ENCODE measurements at places on chromosomes 4 and X.

DNA sequence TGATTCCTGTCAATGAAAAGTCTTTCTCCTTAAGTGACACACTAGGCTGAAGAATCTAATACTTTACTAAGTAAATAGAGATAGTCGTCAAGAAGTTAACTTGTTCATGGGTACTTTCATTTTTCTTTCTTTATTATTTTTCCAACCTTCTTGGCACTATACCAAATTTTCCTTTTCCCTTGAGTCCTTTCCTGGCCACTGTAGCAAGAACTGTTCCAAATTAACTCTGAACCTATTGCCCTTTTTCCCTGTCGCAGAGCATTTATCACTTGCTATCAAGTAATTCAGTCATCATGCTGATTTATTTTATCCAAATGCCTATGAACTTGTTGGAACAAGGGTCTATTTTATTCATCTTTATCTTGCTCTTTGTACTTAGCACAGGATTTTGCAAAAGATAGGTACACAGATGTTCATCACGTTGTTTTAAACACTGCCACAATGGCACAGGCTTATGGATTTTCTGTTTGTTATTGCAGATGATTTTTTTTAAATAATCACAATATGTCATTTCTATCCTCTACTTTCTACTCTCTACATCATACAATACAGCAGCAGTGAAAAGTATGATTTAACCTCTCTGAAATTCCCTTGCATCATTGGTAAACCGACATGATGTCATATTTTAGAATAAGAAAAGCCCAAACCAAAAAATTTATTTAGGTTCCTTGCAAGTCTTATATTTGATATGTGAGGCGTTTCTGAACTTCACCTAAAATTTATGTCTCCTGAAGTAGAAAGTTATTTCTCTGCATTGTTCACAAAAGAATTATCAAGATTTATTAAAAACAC, 2352.3 kb downstream of the PCDH7 start:
- no peak for DNase-seq

- DNase-seq, result no peak
Observed at GRCh38 chrX:40249582-40249981, 151.8 kb upstream of the BCOR start.

GRCh38 chr4:177016541-177017141, 223.9 kb upstream of the VEGFC start:
- DNase-seq, result no peak

DNA sequence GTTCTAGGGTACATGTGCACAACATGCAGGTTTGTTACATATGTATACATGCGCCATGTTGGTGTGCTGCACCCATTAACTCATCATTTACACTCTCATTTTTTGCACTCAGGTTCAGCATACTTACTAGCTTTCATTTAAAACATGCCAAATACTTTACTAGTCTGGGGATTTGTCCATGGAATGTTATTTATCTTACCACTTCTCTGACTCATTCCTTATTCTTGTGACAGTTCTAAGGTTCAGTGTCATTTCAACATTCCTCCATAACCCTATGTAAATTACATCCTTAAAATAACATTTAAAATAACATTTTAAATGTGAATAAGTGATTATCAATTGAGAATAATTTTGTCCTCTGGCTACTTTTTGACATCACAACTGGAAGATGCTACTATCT, 19.5 kb upstream of the SYTL5 start:
- no peak for DNase-seq

DNA sequence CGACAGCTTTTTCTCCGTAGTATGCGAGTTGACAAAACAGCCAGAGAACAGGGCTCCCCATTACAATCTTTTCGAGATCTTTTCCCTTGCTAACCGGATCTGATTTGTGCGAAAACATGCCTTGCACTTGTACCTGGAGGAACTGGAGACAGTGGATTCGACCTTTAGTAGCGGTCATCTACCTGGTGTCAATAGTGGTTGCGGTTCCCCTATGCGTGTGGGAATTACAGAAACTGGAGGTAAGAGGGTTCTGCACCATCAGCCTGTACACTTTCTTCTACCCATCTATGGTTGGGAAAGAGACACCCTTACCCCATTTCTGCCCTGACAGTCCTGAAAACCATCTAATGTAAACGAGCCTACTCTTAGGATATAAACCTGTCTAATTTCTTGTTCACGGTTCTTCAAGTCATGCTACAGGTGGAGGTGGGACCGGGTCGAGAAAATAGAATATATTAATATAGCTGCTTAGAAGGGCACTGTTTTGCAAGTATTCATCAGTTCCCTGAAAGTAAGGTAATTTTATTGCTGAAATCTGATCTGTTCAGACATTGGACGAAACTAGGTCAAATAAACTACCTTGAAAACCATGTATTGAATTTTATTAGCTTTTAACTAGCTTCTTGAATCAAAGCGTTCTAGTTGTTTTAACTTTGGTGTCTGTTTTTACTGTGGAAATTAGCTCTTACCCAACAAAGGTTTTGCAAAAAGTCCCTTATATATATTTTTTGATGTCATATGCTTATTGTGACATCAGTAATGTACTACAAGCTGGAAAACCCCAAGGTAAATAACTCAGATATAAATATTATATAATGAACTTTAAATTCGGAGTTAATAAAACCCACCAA, 869 bp downstream of the TMEM184C start:
- no peak for DNase-seq

GRCh38 chrX:34918091-34918736, 24.4 kb upstream of the FAM47B start:
- DNase-seq, result no peak

- no peak for DNase-seq
Observed at GRCh38 chrX:97564496-97564895, 680.8 kb downstream of the RPA4 start.

GRCh38 chr4:119300101-119300978, 21.6 kb downstream of the FABP2 start:
- DNase-seq, result peak; percentile 93

DNA sequence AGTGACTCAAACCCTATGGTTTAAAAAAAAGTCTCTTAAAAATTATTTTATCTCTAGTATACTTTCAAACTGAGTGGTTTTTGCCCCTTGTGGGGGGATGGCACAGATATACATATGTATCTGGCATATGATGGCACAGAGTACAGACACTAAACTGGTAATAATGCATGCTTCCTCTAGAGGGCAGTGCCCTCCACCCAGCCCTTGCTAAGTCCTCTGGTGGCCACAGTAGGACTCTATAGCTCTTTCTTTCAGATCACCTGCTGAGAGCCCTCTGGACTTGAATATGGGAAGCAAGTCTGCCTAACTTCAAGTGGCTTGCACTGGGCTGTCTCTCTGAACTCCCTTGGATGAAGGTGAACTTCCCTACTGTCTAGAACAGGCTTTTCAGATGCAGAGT, 66.3 kb downstream of the TSPAN7 start:
- peak; percentile 7 for DNase-seq

- DNase-seq, result no peak
Observed at GRCh38 chrX:153965406-153965805, 6.2 kb downstream of the HCFC1 start.

DNA sequence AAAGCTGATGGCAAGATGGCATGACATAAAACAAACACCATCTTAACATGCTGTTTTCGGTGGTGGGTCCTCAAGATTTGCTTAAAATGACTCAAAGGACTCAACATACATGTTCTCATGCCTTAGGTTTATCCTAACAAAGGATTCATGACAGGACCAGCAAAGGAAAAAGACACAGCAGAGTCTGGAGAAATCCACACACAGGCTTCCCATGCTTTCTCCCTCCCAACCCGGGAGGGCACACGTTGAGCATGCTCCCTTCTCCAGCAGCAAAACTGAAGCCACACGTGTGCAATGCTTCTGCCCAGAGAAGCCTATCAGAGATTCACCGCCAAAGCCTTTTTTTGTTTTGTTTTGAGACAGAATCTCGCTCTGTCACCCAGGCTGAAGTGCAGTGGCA, 39.9 kb downstream of the SAT1 start:
- DNase-seq, result no peak

GRCh38 chr4:176453079-176453478, 133.3 kb downstream of the SPCS3 start:
- DNase-seq, result no peak

DNA sequence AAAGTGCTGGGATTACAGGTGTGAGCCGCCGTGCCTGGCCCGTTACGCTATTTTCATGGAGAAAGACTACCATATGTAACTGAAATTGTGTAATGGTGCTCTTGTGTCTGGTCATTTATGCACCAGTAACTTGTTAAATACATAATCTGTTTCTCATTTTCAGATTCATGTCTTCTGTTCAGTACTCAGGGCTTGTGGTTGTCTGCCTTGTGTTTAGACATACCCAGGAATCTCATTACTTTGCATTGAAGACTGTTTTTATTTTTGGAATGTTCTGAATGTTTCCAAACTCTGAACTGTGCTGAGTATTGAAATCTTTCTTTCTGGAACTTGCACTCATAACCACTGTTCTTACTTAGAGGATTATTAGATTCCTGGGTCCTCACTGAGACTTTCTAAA, 52.8 kb downstream of the PDLIM5 start:
- no peak for DNase-seq

DNA sequence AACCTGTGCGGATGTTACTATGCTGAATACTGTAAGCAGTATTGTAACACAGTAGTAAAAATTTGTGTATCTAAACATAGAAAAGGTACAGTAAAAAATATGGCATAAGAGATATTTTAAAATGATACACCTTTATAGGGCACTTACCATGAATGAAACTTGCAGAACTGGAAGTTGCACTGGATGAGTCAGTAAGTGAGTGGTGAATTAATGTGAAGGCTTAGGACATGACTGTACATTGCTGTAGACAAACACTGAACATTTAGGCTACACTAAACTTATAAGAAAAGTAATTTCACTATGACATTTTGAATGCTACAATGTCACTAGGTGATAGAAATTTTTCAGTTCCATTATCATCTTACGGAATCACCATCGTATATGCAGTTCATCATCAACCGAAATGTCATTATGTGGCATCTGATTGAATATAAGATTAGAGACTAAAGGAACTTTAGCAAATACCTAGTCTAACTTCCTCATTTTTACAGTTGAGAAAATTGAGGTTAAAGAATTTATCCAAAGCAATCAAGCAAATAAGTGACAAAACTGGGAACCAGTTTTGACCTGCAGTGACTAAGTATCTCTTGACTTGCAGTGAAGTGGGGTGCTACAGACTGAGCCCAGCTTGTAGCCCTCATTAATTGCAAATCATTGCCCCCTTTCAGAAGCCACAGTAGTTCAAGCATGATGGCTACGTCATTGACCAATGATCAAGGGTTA, 55.3 kb downstream of the EGF start:
- no peak for DNase-seq

GRCh38 chr4:8728536-8729407, 136.2 kb downstream of the CPZ start:
- DNase-seq, result no peak

DNA sequence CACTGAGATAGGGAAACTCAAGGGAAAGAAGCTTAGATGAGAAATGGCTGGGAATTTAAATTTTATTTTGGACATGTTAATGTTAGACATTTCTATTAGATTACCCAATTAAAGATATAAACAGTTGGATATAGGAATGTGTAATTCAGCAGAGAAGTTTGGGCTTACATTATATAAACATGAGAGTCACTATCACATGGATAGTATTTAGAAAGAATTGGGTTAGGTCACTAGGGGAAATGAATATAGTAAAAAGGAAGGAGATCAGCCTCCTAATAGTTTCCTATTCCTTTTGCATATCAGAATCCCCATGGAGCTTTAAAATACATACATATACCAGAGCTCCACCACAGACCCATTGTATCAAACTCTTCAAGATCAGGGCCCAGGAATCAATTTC, 19.6 kb upstream of the CXCL5 start:
- no peak for DNase-seq

- no peak for DNase-seq
Observed at GRCh38 chrX:77740376-77740905, 45.6 kb downstream of the ATRX start.

GRCh38 chr4:242121-242848, 63.0 kb downstream of the ZNF732 start:
- DNase-seq, result peak; percentile 11

- DNase-seq, result no peak
Observed at GRCh38 chrX:95878874-95879273, 805.8 kb upstream of the DIAPH2 start.

GRCh38 chrX:36973575-36973974, 34.6 kb upstream of the FAM47C start:
- DNase-seq, result no peak

GRCh38 chrX:10021461-10022272, 54.5 kb downstream of the CLDN34 start:
- DNase-seq, result no peak

DNA sequence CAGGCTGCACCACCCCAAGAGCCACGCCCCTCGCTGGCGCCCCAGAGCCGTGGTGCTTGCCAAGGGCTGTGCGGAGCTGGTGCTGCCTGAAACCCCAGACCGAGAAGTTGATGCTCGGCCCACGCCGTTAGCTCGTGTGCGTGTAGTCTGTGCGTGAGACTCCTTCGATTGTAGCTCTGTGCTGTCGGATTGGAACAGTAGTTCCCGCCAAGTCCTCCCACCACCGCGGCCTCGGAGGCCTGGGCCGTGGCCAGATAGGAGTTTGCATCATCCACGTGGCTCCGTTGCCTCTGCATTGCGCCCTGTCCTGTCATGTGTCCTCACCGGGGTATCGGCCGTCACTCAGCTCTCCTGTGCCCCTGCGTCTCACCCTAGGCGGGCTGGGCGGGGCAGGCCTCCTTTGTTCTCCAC, 24.2 kb downstream of the TNIP2 start:
- no peak for DNase-seq

GRCh38 chr4:10239982-10240654, 123.5 kb upstream of the WDR1 start:
- no peak for DNase-seq

GRCh38 chr4:4985844-4986243, 33.4 kb downstream of the CYTL1 start:
- peak; percentile 17 for DNase-seq

DNA sequence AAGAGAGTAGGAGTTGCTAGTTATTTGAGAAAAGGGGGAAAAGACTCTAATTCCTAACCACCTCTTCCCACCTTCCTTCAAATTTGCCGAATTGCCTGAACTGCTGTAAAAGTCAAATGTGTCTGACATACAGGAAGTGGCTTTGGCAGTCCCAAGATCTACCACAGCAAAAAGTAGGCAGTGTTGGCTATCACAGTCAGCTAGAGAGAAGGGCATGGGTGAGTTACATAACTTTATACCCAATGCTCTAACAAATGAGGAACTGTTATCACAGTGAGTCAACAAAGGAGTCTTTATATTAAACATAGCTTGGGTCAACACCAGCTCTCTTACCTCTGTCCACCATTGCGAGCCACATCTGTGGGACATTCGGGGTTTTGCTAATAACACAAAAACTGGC, 2.4 kb upstream of the MBNL3 start:
- DNase-seq, result no peak

DNA sequence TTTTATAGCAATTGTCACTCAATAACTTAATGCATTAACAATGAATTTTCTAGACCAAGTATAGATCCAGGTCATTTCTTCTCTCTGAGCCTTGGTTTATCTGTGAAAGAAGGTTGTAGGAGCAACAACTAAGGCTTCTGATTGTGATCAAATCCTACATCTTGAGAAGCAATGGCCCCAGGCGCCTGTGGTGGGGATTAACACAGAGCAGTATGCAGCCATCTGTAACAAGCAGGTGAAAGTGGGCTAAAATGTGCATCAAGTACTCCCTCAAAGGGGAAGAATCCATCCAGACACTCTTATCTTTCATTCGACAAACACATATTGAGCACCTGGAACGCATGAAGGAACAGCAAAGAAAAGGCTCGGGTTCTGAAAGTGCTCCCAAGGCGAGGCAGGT, 19.1 kb upstream of the SETD7 start:
- DNase-seq, result no peak

GRCh38 chrX:122188751-122189150, 995.3 kb upstream of the GRIA3 start:
- no peak for DNase-seq

GRCh38 chr4:165454426-165454825, 75.6 kb downstream of the CPE start:
- DNase-seq, result no peak
